ENCODE measurements at places on chromosomes 3 and 15. TPM values are rescaled to one million over a fixed set of nuclear protein-coding genes. Genes with fewer than 3 reads are reported as not detected.
A peak's percentile ranks its signal among the peaks of the same experiment; 100 is the strongest.

TTLL13 gene
- total RNA-seq, result not detected

SLCO2A1 gene
- total RNA-seq, result 111 TPM

DNA sequence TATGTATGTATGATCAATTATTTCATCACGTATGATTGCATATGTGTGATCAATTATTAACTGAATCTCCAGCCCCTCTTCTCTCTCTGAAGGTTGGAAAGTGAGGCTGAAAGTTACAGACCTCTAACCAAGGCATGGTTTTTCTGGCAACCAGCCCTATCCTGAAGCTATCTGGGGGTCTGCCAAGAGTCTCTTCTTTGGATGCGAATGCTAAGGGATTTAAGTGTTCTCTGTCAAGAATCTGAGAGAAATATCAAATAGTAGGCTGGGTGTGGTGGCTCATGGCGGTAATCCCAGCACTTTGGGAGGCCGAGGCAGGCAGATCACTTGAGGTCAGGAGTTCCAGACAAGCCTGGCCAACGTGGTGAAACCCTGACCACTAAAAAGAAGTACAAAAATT is 8.1 kb downstream of the NKTR start:
- peaks cover 6% of the 10 kb centered on the region for H3K4me1 ChIP-seq
- peaks cover 18% of the 10 kb centered on the region for H3K36me3 ChIP-seq
- no peaks in the 10 kb centered on the region for H3K27me3 ChIP-seq
- H3K27ac ChIP-seq, result no peak overlapping the region
- no peak overlapping the region for H3K4me3 ChIP-seq
- no peak for DNase-seq

DNA sequence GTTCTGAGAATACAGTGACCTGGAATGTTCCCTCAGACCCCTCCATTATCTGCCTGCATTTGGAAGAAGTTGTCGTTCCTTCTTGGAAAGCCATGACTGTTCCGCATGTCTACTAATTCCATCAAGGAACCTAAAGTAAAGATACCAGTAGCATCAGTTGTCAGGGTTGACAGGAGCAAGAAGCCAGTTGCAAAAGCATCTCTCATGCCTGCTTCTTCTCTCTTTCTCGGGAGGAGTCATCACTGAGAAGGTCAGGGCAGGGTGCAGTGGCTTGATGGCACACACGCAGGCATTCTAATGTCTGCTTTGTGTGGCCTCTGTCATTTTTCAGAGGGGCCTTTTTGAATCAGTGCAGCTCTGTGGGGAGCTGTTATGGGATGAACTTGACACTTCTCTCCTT is 276.6 kb upstream of the TPM1 start:
- H3K27me3 ChIP-seq, result no peaks in the 10 kb centered on the region
- DNase-seq, result no peak
- no peak overlapping the region for H3K27ac ChIP-seq
- H3K4me1 ChIP-seq, result no peaks in the 10 kb centered on the region
- peaks cover 86% of the 10 kb centered on the region for H3K36me3 ChIP-seq
- H3K4me3 ChIP-seq, result no peak overlapping the region

MYO1E gene
- 48.0 TPM for total RNA-seq

- H3K36me3 ChIP-seq, result no peaks in the 10 kb centered on the region
- H3K27ac ChIP-seq, result no peak overlapping the region
- peaks cover 14% of the 10 kb centered on the region for H3K4me1 ChIP-seq
- H3K4me3 ChIP-seq, result no peak overlapping the region
Observed at GRCh38 chr15:77001966-77002365, 7.0 kb downstream of the PSTPIP1 start.

LCTL gene
- not detected for total RNA-seq

TLR9 gene
- not detected for total RNA-seq

GRCh38 chr15:63560741-63561448 is 36.3 kb upstream of the FBXL22 start:
- no peak for DNase-seq
- H3K27ac ChIP-seq, result no peak overlapping the region
- H3K36me3 ChIP-seq, result peaks cover 53% of the 10 kb centered on the region

DNA sequence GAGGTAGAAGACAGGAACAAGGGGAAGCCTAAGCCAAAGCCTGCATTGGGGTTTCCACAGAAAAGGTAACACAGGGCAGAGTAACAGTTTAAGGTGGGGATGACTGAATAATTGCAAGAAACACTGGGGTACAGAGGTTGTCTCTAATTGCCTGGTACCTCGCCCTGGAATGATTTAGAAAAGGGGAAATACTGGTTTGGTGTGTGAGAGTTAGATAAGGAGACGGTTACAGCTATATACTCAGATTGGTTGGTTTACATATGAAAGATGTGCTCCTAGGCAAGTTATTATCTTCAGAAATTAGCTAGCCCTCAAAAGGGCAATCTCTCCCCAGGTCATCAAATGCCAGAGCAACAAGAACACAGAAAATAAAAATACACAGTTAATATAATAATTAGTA is 58.8 kb downstream of the SMARCC1 start:
- no peaks in the 10 kb centered on the region for H3K4me1 ChIP-seq
- no peaks in the 10 kb centered on the region for H3K27me3 ChIP-seq
- DNase-seq, result no peak

GRCh38 chr3:120418866-120419490 is 31.8 kb downstream of the FSTL1 start:
- H3K27ac ChIP-seq, result peak overlapping the region; percentile 80
- DNase-seq, result peak; percentile 58
- no peak overlapping the region for H3K4me3 ChIP-seq
- H3K4me1 ChIP-seq, result peaks cover 51% of the 10 kb centered on the region
- peaks cover 12% of the 10 kb centered on the region for H3K36me3 ChIP-seq
- no peaks in the 10 kb centered on the region for H3K27me3 ChIP-seq

DNA sequence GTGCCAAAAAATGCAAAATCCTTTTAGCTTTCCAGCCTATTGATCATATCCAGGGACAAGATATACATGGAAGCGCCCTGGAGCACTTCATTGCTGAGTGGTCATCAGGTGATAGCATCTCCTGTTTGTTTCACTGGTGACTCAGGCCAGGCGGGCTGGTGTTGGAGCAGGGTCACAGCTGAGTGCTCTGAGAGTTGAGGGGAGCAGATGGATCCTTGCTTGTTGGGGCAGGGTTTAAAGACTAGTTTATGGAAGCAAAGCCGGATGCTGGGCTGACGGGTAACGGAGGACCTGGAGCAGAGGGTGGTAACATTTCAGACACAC is 405.0 kb upstream of the TPM1 start:
- no peaks in the 10 kb centered on the region for H3K36me3 ChIP-seq
- H3K4me1 ChIP-seq, result peaks cover 12% of the 10 kb centered on the region
- no peak overlapping the region for H3K27ac ChIP-seq
- no peaks in the 10 kb centered on the region for H3K27me3 ChIP-seq
- no peak for DNase-seq

- H3K27ac ChIP-seq, result peak overlapping the region; percentile 98
- no peaks in the 10 kb centered on the region for H3K4me1 ChIP-seq
- peak overlapping the region; percentile 92 for H3K4me3 ChIP-seq
- no peaks in the 10 kb centered on the region for H3K27me3 ChIP-seq
- peaks cover 20% of the 10 kb centered on the region for H3K36me3 ChIP-seq
- DNase-seq, result no peak
Observed at GRCh38 chr15:58931987-58932588, 1.4 kb downstream of the SLTM start.

ACKR2 gene
- total RNA-seq, result 24.5 TPM

- H3K27ac ChIP-seq, result no peak overlapping the region
- no peak overlapping the region for H3K4me3 ChIP-seq
- H3K4me1 ChIP-seq, result no peaks in the 10 kb centered on the region
- no peaks in the 10 kb centered on the region for H3K27me3 ChIP-seq
- DNase-seq, result no peak
Observed at GRCh38 chr15:44471885-44472455, 44.5 kb downstream of the CTDSPL2 start.

CHRD gene
- 172 TPM for total RNA-seq

DNA sequence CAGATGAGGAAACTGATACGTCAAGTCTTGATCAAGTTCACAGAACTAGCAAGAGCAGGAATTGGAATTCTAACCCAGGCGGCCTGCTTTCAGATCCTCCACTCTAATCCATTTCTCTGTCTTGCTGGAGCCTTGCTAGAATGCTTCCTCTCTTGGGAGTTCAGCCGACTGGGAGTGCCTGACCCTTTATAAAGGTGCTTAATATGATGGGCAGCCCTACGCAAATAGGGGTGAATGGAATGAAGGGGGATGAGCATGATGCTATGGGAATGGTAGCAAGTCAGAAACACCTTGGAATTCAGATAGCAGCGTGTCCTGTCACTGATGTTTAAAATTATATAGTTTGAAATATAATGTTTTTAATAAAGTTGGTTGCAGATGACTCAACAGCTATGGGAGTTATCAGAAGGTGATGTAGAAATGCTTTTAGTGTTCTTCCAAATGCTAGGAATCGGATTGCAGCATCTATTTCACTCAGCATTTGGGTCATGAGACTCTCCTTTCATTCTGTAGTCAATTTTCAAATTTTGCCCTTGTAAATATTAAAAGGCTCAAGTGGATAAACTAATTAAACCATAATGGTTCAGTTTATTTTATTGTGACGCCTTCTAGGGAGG is 150.7 kb downstream of the FNDC3B start:
- H3K36me3 ChIP-seq, result no peaks in the 10 kb centered on the region
- DNase-seq, result no peak
- no peak overlapping the region for H3K27ac ChIP-seq
- no peak overlapping the region for H3K4me3 ChIP-seq
- H3K4me1 ChIP-seq, result peaks cover 2% of the 10 kb centered on the region

DNA sequence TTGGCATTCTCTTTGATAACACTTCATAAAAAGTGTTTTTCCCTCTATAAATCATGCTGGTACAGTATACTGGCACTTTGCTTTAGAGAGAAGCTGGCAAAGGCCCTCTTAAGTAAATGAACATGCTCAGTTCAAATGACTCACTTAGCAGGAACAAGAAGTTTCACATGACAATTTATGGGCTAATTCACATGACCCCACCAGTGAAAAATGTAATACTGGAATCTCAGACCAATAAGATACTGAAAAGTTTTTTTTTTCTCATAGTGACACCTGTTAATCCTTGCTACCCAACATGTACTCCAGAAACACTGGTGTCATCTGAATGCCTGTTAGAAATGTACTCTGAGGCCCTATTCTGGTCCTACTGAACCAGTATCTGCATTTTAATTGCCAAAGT is 13.9 kb downstream of the BTBD1 start:
- H3K36me3 ChIP-seq, result peaks cover 29% of the 10 kb centered on the region
- peak overlapping the region; percentile 78 for H3K27ac ChIP-seq
- no peak overlapping the region for H3K4me3 ChIP-seq
- DNase-seq, result no peak
- peaks cover 12% of the 10 kb centered on the region for H3K4me1 ChIP-seq
- no peaks in the 10 kb centered on the region for H3K27me3 ChIP-seq

- H3K4me1 ChIP-seq, result peaks cover 51% of the 10 kb centered on the region
- peak overlapping the region; percentile 81 for H3K27ac ChIP-seq
- DNase-seq, result peak; percentile 39
- H3K4me3 ChIP-seq, result no peak overlapping the region
- no peaks in the 10 kb centered on the region for H3K27me3 ChIP-seq
Observed at GRCh38 chr3:66395635-66396034, 105.2 kb downstream of the LRIG1 start.

GRCh38 chr3:61901496-61901895 is 340.1 kb downstream of the PTPRG start:
- H3K4me1 ChIP-seq, result peaks cover 34% of the 10 kb centered on the region
- H3K27ac ChIP-seq, result no peak overlapping the region
- no peak for DNase-seq
- H3K4me3 ChIP-seq, result no peak overlapping the region
- no peaks in the 10 kb centered on the region for H3K27me3 ChIP-seq
- H3K36me3 ChIP-seq, result no peaks in the 10 kb centered on the region

SLC28A2 gene
- not detected for total RNA-seq

DNA sequence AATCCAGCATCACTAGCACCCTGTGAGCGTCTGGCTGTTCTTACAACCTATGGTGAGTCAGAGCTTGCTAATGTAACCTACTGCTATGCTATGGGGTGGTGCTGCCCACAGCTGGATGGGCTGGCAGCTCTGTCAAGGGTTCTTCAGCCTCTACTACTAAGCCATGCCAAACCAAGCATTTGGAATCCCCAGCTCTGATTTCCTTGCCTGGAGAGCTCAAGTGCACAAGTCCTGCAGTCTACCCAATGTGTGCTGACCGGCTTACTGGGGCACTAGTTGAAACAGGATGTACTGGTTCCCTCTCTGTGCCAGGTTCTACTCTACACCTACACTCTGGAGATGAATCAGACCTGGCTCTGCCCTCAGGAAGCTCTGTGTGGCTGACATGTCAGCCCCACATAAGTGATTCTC is 4.2 kb downstream of the TEX264 start:
- no peak overlapping the region for H3K27ac ChIP-seq
- peaks cover 3% of the 10 kb centered on the region for H3K36me3 ChIP-seq
- peaks cover 5% of the 10 kb centered on the region for H3K4me1 ChIP-seq
- no peak overlapping the region for H3K4me3 ChIP-seq

CYP1A1 gene
- total RNA-seq, result 10.3 TPM

DNA sequence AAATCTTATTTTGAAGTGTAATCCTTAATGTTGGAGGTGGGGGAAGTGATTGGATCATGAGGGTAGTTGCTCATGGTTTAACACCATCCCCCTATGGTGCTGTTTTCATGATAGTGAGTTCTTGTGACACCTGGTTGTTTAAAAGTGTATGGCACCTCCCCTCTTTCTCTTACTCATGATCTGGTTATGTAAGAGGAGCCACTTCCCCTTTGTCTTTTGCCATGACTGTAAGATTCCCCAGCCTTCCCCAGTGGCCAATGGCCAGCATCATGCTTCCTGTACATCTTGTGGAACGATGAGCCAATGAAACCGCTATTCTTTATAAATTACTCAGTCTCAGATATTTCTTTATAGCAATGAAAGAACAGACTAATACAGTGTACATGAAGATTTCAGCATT is 39.8 kb upstream of the GMNC start:
- no peak for DNase-seq
- H3K4me1 ChIP-seq, result no peaks in the 10 kb centered on the region
- no peak overlapping the region for H3K4me3 ChIP-seq
- H3K27ac ChIP-seq, result no peak overlapping the region

SETMAR gene
- 13.6 TPM for total RNA-seq

TBC1D5 gene
- 43.3 TPM for total RNA-seq

JAGN1 gene
- total RNA-seq, result 55.2 TPM

DNA sequence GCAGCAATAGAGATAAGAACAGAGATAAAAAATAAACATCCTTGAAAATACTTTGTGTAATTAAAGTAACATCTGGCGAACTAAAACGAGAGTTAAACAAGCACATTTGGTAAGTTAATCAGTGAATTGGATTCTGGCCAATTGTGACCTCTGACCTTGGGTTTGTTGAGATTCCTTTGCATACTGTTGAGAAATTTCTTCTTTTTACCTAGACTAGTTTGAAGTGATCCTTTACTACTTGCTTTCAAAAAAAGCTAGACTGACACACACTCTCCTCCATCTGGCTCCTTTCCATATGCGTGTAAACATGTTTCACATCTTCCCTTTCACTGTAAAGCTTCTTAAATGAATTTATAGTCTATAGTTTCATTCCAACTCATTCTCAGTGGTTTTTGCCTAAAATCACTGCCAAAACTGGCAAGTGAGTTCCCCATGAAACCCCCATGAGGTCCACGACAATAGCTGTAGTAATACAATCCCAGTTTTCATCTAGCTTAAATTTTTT is 17.3 kb upstream of the GBE1 start:
- H3K36me3 ChIP-seq, result no peaks in the 10 kb centered on the region
- H3K4me1 ChIP-seq, result no peaks in the 10 kb centered on the region
- no peak for DNase-seq
- no peak overlapping the region for H3K27ac ChIP-seq

ANKRD63 gene
- not detected for total RNA-seq
